ENCODE measurements at places on chromosomes 3 and 15.
A peak's percentile ranks its signal among the peaks of the same experiment; 100 is the strongest.

GRCh38 chr3:125022206-125022605 lies 33.6 kb downstream of the HEG1 start:
- DNase-seq: no peak

GRCh38 chr15:51931638-51932037 lies 39.9 kb downstream of the LEO1 start:
- no peak for DNase-seq

GRCh38 chr3:181178991-181179390 lies 189.5 kb upstream of the DNAJC19 start:
- no peak for DNase-seq

GRCh38 chr3:114595522-114596028 lies 301.7 kb downstream of the TIGIT start:
- DNase-seq: no peak

DNA sequence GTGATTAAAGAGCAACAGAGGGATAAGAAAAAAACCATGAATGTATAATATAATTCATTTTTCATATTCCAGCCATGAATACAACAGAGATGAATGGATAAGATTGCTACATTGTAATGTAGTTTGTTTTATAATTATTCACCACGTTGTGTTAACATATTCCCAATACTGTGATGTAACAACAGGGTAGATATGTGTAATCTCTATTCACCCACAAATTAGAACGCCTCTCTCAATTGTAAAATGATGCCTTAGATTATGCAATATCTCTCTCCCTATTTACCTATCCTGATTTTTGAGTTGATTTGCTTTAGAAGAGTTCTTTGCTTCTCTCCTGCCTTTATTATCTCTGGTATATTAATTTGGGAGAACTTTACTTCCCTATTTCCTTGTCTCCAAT lies 193.6 kb downstream of the AGBL1 start:
- DNase-seq: no peak

GRCh38 chr3:5032844-5033243 lies 53.6 kb downstream of the BHLHE40 start:
- no peak for DNase-seq

DNA sequence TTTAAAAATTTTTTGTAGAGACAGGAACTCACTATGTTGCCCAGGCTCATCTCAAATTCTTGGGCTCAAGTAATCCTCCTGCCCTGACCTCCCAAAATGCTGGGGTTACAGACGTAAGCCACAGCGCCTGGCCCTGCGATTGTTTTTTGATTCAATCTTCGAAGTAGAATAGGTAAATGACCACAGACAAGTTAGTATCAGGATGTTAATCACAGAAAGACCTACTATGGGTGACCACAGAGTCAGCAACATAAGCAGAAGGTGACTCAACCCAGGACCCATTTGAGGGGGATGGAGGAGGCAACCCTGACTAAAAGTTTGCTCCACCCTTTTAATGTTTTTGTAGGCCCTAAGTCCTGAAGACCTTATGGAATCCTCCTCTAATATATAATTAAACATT lies 10.0 kb upstream of the USP3 start:
- no peak for DNase-seq

DNA sequence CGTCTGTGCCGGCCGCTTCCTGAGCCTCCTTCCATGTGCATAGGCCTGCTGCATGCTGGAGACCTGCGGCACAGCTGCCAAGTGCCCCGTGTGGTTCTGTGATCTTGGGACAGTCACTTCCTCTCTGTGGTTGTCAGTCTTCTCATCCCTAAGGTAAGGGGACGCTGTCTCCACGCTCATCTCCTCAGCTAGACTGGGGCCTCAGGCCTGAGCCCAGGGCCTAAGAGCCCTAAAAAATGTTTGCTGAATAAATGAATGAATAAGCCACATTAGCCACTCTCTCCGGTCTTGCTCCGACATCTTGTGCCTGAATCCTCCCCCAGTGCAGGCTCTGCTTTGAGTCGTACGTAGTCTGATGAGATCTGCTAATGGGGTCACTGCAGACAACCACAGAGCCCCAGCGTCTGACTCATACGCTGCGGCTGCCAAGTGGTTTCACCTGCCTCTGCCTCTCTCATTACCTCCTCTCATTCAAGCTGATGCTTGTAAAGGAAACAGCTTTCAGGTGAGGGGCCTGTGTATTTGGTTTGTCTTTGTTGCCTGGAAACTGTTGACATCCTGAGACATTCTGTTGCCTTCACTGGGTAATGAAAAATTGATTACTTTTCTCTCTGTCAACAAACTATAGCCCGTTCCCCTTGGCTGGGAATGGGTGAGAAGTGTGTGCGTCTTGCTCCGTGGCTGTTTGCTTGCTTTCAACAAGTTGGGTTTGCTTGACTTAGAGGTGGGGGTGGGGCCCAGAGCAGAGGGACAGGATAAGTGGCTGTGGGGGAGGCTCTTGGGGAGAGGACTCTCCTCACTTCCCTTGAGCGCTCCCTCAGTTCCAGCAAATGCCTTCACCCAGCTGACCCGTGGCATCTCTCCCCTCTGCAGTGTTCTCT lies 15.9 kb downstream of the RPLP1 start:
- peak; percentile 81 for DNase-seq

DNA sequence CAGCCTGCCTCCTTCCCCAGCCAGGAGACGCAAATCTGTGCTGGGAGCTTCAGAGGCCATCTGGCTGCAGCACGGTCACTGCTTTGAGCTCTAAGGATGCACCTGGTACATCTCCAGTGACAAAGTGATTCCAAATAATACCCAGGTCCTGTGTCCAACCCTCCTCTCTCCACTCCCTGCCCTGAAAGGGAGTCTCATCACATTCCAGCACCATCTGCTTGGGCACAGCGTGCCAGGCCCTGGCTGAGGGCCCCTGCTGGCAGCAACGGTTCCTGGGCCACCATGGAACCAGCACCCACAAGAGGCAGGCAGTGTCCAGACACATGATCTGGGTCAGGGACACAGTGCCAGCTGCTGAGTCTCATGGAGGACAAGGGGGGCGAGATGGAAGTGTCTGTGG lies 81.3 kb downstream of the MTHFS start:
- no peak for DNase-seq

GRCh38 chr15:27438403-27439375 lies 467.7 kb downstream of the GABRG3 start:
- DNase-seq: no peak

DNA sequence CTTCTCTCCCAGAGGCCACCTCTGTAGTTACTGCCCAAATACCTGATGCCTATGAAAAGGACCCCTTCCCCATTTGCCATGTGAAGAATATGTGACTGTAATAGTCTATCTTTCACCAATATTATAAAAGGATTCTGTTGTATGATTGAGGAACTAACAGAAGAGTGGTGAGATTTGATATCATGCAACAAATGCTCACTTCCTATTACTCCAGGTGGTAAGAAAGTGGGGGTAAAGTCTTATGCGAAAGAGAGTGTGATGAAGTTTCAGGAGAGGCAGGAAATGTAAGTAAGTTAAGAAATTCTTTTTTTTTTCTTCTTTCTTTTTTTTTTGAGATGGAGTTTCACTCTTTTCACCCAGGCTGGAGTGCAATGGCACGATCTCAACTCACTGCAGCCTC lies 24.4 kb upstream of the RAP2B start:
- DNase-seq: no peak

- DNase-seq: no peak
Measured at GRCh38 chr3:3519266-3519665, 280.0 kb upstream of the LRRN1 start.

- no peak for DNase-seq
Measured at GRCh38 chr3:11607816-11608215, 35.9 kb downstream of the VGLL4 start.

GRCh38 chr15:34436126-34436955 lies 1.3 kb downstream of the GOLGA8A start:
- no peak for DNase-seq

DNA sequence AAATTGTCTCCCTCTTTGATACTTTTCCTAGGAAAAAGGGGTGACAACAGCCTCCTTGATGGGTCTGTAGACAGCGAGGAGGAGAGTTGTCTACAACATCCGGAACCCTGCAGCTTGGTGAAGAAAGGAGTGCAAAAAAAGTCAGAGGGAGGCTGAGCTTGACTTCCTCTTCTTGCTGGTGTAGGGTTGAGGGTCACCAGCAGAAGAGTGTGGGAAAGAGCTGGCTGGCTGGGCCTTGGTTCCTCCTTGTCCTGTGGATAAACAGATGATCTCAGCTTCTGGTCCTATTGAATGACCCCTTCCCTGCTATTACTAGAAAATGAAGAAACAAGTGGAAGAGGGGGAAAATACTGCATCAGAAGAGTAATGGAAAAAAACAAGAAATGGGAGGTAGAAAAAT lies 20.4 kb downstream of the SLC7A14 start:
- DNase-seq: no peak

DNA sequence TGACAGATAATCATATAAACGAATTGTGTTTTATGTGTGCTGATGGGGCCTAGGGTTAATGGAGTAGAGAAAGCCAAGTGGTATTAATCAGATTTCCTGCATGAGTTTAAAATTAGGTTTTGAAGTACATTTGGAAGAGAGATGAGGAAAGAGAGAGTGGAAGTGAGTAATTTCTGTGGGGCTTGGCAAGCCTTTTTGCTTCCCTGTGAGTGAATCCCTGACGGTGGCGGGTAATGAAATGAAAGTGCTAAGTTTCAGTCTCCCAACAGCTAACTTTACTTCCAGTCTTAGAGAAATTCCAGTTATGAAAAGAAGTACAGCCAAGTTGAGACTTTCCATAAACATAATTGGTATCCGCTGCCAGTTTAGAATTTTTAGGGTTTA lies 139.4 kb downstream of the BBX start:
- DNase-seq: no peak

GRCh38 chr3:42119561-42120355 lies 28.6 kb downstream of the TRAK1 start:
- no peak for DNase-seq

GRCh38 chr15:95658799-95659198 lies 671.7 kb upstream of the NR2F2 start:
- DNase-seq: no peak

DNA sequence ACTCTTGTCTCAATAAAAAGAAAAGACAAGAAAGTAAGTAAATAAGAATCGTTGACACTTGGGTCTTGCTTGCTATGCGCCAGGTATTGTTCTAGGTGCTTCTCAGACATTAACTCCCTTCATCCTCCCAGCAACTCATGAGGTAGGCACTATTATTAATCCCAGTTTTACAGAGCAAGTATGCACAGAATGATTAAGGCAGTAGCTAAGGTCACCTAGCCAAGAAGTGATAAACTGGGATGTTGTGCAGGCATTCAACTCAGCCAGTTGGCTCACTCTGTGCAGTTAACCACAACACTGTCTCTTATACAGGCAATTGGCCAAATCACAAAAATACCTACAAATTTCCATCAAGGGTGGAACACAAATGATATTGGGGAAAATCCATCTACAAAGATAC lies 1.7 kb upstream of the C3orf33 start:
- DNase-seq: no peak

GRCh38 chr15:90957791-90958190 lies 3.1 kb downstream of the RCCD1 start:
- no peak for DNase-seq

GRCh38 chr15:62389885-62390790 lies 225.1 kb upstream of the C2CD4B start:
- peak; percentile 28 for DNase-seq

DNA sequence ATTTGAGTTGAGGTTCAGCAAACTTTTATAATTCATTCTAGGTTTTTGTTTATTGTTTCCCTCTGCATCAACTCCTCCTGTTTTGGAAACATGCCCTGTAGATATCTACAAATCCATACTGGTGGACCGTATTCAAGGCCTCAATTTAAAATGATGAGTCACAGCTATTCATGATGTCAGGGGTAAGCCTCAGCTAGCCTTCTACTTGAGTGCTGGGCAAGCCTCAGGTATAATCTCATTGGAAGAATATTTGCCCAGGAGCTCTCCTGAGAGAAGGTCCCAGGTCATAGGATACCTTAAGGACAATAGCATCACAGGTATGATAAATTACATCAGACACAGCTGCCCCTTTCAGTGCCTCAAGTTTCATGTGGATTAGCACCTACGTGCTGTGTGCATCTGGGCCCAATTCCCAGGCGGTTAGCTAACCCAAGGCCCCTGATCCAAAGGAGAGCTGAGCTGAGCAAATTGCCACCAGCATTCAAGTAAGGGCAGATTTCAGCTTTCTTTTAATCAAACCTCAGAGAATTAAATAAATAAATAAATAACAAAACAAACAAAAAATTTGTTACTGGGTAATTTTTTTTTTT lies 87.5 kb downstream of the KCNMB2 start:
- DNase-seq: no peak

DNA sequence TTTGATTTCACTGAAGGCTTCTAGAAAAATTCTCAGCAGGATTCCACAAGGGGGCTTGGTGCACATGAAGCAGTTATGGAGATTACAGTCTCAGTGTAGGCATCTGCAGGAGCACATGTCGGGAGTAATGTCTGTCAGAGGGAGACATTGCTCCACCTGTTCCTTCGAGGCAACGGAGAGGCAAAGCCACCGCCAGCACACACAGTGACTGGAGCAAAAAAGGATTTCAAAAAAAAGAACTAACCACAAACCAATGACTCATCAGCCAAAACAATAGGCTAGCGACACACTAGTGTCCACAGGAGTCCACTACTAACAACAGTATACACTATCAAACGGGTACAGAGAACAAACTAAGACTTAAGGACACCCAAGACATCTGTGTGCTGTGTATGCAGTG lies 68.9 kb downstream of the NPTN start:
- no peak for DNase-seq

DNA sequence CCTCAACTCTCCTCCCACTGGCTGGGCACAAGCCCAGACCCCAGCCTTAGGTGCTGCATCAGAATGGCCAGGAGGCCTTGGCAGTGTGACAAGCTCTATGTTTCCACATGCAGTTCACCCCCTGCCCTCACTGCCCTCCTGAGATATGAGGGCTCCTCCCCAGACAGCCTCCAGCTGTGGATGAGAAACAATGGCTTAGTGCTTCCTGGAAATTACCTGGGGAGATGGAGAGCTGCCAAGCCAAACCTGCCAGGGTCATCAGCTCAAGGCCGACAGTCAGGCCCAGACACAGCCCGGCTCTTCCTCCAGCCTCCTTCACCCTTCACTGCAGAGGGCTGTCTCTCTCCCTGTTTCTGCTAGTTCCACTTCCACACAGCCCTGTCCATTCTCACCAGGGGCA lies 76.3 kb downstream of the MYLK start:
- no peak for DNase-seq

GRCh38 chr3:3196148-3196861 lies 16.8 kb upstream of the CRBN start:
- no peak for DNase-seq

GRCh38 chr15:101368086-101368780 lies 73.2 kb upstream of the SNRPA1 start:
- no peak for DNase-seq

DNA sequence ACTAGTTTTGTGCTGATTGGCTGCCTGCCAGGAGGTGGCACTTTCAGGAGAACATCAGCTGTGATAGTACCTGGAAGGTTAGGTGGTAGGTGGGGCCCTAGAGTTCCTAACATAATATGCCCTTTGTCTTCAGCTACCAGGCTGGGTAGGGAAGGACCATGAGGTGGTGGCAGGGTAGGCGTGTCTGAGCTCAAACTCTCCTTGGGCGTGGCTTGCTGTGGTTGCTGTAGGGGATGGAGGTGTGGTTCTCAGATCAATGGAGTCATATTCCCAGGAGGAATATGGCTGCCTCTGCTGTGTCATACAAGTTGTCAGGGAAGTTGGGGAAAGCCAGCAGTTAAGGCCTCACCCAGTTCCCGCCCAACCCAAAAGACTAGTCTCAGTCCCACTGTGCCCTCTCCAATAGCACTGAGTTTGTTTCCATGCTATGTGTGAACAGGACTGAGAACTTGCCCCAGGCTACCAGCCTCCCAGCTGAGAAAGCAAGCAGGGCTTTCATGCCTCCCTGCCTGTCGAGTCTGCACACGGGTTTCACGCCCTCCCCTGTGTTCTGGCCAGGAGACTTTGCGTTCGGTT lies 107.7 kb downstream of the CHCHD4 start:
- no peak for DNase-seq

Measured in activated CD4-positive, alpha-beta T cell treated with anti-CD3 and anti-CD28 coated beads for 1 hour (primary cell).